ENCODE measurements at places on chromosomes 5 and 9.
A peak's percentile ranks its signal among the peaks of the same experiment; 100 is the strongest.

DNA sequence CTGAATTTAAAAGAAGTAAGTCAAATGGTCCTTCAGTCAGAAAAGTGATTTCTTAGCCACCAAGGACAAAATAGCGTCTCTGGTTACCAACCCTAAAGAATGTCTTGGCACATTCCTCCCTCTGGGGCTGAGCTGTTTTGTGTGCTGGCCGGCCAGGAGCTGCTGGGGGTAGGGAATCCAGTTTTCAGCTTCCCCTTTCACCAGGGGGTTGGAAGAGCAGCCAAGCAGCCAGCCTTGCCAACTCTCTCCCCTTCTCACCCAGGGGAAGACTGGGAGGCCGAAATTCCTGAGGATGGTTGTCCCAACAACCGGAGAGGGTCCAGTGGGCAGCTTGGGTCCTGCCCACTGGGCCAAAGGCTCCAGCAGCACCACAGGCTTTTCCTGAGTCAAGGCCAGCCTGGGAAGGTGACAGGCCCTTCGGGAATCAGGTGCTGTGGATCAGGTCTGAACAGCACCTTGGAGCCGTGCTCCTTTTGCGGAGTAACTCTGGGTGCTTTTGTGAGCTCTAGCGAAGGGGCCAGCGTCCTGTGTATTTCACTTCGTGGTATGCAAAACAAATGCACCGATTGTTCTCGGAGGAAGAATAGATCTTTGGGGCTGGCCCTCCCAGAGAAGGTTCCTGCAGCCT is 4.2 kb downstream of the WWC1 start:
- DNase-seq = peak; percentile 56

DNA sequence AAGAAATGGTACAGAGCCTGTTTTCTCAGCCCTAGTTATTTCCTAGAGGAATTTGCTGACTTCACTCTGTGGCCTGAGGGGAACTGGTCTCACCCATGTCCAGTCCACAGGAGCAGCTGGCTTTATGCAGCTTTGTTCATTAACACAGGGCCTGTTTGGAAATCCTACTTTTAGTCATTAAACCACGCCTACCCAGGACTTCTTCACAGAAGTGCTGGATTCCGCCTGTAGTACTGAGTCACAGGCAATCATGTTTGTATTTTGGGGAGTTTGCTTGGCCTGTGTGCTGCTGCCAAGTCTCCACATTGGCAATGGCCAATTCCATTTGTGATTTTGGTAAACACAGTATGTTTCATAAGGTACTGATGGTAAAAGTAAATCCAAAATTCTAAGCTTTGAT is 52.8 kb downstream of the CTNND2 start:
- no peak for DNase-seq

DNA sequence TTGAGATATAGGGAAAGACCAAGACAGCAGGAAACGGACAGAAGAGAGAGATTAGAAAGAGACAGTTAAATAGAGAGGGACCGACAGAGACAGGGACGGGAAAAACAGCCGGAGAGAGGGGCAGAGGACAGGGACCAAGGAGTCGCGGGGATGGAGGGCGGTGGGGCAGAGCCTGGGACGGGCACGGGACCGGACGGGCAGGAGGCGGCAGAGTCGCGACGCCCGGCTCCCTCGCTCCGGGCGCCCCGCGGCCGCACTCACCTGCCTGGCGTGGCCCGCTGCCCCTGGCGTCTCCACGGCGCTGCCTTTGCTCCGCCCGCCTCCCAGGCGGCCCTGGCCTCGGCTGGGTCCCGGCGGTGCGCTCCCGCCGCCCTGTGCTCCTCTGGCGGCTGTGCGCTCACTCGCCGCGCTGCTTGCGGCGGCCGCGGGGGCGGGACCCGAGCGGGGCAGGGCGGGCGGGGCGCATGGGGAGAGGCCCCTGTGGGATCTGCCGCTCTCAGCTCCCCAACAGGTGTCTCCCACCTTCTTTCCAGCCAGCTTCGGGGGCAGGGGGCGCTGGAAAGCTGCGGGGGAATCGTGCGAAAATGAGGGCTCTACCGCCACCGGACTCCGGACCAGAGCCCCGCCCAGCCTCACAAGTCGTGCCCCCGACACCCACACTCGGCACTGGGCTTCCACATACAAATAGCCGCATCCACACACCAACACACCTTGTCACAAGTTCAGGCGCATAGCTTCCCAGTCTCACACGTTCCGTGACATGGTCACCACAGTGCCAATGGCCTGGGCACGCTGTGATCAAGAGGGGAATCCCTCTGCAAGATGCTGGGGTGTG is at the start of gene ARID3C:
Gene ARID3C, minus strand, starts transcription at position 411 of the 835 bp plus-strand sequence. CDS start 1,052 bp downstream, outside the sequence.
- no peak for DNase-seq

DNA sequence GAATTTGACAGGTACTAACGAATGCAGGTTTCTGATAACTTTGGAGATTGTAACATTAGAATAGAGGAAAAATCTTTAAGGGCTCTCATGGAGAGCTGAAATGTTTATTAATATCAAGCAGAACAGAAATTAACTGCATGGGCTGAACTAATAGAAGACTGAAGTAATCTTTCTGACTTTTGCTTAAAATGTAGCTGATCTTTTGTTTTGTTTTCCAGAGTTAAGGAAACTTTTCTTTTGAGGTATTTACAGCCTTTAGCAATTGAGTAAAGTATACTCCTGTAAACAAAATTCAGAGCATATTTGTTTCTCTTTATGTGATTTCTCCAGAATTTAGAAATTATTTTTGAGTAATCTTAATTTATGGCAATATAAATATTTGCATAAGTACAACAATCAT is 43.9 kb downstream of the SHC3 start:
- no peak for DNase-seq

- DNase-seq = no peak
These were observed 218.9 kb downstream of the CACNA1B start for GRCh38 chr9:138096519-138096845.

DNA sequence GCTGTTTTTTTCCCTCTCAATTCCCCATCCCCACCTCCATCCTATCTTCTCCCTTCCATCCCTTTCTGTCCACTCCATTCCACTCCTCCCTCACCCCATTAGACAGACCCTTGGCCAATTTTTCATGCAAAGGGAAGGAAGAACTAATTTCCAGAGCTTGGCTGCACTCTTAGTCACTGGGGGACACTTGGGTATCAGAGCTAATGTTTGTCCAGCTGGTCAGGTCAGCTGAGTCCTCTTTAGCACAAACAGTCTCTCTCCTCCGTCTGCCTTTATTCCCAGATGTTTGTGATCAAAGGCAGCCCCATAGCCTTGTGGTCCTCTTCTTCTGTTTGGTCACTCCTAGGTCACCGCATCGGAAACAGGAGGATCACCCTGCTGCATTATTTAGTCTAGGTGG is 148.5 kb downstream of the NMUR2 start:
- DNase-seq = no peak

DNA sequence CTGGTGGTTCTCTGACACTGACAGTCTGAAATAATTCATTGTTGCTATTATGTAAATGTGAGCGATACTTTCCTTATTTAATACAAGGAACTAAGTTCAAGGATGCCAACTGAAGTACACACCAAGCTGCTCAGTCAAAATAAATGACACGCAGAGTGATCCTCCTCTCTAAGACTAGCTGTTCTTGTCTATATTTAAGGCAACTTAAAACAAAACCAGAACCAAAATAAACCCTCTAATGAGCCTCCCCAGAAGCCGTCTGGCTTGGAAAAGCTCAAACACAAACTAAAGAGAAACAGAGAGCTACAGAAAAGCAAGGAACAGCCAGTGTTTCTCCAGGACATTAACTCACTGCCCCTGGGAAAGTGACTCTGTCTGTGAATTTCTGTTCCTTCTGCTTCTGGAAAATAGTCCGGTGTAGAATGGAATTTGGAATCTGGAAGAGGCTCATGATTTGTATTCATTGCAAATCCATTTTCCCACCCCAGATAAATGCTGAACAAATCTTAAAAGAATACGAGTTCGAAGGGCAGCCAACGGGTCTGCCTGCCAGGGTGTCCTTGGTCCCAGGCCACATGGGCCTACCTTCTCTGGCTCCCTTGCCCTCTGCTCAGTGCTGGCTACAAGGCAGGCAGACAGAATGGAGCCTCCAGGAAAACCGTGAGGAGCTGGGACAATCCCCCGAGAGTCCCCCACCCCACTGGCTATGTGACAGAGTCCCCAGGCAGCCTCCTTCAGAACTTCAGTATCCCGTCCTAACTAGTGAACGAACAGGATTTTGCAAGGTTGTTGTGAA is 14.8 kb downstream of the GGTA1 start:
- DNase-seq = no peak

GRCh38 chr9:89000973-89001916 is 10.0 kb downstream of the S1PR3 start:
- DNase-seq = peak; percentile 84

DNA sequence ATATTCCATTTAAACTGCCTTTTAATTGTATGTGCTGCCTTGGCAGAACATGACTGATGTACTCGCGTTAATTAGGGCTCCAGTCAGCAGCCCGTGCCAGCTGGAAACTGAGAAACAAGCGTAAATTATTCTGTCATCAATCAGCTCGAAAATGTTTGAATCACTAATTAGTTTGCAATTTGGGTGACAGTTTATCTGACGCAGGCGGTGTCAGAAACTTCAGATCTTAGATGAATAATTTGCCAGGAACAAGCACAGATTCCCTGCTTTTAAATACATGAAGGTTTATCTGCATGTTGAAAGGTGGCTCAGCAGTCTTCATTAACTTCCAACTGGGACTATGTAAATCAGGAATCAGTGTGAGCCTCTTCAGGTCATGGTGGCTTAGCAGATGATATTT is 176.0 kb upstream of the TLE4 start:
- no peak for DNase-seq

DNA sequence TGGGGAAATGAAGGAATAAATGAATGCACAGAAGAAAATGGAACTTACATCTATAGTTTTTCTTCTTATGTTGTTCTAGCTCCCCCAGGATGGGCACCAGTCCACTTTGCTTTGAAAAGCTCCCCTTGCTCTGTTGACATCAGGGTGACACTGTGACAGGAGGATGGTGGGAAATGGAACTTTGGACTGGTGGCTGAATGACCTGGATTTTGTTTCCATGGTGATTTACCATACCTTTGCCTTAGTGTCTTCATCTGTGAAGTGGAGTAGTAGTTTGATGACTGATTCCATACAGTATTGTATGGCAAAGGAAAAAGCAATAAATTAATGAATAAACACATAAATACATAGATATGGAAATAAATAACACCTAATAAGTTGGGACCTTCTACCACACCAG is 294.7 kb downstream of the KIF4B start:
- no peak for DNase-seq

DNA sequence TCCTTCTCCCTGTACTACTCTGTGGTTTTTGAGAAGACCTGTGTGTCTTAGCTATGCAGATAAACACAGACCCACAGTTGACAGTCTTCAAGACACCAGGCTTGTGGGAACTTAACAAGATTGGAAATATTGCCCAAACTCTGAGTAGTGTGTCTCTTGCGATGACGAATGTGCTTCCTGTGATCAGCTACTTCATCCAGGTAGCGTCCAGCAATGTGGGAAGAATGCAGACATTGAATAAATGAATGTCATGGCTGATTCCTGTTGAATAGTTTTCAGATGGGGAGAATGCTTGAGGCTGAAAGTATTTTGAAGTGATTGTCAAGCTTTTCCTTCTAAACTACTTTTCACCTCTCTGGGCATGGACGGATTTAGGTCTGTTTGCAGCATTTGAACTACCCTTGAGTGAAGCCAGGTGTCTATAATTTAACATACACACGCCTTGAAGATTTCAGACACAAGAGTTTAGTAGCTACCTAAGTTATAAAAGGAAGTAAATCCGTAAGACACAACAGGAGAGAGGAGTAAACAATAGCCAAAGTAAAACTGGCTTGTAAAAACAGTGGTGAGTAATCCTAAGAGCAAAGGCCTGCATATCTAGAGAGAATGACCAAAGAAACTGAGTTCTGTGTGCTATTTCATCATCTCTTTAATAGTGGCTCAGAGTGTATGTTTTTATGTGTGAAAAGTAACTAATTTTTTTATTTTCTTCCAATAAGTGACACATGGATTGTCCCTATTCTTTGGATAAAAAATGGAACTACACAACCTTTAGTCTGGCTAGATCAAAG is 30.0 kb upstream of the ARL14EPL start:
- no peak for DNase-seq

- no peak for DNase-seq
These were observed 1.3 kb downstream of the MIGA2 start for GRCh38 chr9:129037767-129038098.
